ENCODE measurements at places on chromosomes 4 and X.

GRCh38 chrX:24242649-24243175, 71.2 kb downstream of the SUPT20HL2 start:
- no peak for DNase-seq

DNA sequence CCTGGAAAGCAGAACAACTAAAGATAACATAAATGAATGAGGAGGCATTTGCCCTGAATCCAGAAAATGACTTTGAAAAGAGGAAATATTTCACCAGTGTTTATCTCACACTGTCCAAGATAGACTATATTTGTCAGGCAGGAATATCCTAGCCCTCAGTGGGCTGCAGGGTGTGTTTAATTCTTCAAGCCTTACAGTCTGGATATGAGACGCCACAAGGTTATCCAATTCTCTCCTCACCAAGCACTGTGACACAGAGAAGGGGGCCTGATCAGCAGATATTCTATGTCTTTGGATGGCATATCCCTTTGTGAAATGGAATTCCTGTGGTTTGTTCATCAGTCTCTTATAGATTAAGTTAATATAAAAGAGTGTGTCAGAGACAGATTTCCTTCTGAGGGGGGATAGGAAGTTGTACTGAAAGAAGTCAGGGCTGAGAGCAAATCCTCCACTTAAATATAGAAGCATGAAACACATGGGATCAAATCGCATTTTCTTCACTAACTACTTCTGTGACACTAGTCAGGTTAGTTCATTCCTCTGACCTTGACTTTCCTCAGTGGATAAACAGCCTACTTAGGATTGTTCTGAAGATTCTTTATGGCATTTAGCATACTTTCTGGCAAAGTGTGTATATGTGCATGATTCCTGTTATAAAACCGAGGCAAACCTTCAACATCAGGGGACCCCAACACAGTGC, 6.8 kb upstream of the G3BP2 start:
- no peak for DNase-seq

DNA sequence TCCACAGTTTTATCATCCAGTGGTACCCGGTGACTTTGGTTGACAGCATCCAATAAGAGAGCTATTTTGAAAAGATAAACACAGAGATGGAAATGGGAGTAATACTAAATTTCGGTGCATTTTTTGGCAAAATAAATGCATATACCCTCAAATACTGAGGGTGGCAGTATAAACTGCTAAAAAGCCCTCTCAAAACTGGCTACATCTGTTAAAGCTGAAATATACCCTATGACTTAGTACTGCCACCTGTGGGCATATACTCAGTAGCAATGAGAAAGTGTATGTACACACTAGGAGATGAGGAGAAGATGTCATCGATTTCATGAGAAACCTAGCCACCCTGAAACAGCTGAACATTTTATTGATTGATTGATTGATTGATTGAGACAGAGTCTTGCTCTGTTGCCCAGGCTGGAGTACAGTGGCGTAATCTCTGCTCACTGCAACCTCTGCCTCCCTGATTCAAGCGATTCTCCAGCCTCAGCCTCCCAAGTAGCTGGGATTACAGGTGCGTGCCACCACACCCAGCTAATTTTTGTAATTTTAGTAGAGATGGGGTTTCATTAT, 12.2 kb upstream of the TMEM128 start:
- DNase-seq, result no peak

- no peak for DNase-seq
Measured at GRCh38 chr4:3160438-3160837, 86.0 kb downstream of the HTT start.

DNA sequence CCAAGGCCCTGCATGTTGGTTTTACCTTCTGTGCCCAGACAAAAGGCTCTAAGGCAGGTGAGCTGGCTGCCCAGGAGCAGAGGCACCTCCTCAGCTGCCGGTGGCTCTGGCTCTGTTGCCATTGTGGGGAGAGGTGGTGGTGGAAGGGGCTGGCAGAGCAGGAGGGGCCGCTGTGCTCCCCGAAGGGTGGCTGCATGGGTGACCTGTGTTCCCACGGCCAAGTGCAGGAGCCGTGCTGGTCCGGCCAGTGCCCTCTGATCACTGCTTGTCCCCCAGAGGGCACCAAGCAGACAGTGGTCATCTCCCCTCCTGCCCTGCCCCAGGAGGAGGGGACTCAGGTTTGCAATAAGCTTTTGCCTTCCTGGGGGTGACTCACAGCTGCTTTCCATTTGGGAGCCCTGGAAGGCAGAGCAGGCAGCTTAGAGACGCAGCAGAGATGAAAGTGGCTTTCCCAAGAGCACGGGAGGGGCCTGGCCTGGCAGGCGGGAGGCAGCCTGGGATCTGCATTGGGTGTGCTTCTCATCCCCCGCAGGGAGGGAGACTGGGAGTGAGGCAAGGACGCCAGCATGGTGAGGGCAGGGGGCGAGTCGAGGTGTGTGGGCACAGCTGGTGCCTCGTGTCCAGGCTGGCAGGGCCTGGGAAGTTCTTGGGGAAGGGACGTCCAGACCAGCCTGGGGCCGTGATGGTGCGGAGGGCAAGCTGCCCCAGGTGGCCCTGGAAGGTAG, 28.7 kb downstream of the DOK7 start:
- DNase-seq, result no peak
